ENCODE measurements at places on chromosomes 4 and X. TPM values are rescaled to one million over a fixed set of nuclear protein-coding genes. Genes with fewer than 3 reads are reported as not detected.

DNA sequence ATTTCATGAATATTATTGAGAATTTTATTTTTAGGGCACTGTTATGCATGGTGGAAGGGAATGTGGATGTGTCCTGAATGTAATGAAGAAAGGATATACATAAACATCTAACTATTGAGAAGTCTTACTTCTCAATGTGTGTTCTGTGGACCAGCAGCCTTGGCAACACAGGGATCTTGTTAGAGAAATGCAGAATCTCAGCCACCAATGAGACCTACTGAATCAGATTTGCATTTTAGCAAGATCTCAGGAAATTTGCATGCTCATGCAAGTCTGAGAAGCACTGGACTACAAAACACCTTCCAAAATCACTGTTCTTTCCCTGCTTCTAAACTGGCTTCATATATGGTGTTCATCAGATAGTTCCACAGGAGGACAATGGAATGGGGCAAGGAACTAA is 139.7 kb upstream of the WDFY3 start:
- H3K4me1 ChIP-seq, result no peaks in the 10 kb centered on the region
- no peaks in the 10 kb centered on the region for H3K27me3 ChIP-seq
- no peak for DNase-seq
- H3K4me3 ChIP-seq, result no peak overlapping the region

DNA sequence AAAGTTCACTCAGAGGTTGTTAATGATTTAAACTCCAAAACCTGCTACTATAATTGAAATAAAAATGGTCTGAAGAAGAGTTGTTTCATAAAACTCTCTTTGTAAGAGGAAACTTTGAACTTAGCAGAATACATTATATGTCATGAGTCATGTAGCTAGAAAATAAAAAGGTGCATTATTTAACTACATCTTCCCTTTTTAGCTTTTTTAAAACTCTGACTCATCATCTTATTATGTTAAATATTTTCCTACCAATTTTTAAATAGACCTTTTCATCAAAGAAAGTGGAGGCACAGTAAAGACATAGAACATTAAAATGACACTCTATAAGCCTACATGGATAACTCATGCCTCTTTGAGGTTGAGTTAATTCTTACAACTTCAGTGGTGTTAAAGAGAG is 1.2 kb upstream of the ZNF827 start:
- no peak for DNase-seq
- no peaks in the 10 kb centered on the region for H3K36me3 ChIP-seq
- H3K27ac ChIP-seq, result no peak overlapping the region
- H3K4me3 ChIP-seq, result no peak overlapping the region
- peaks cover 12% of the 10 kb centered on the region for H3K4me1 ChIP-seq

GRCh38 chr4:48668254-48669017 is 111.6 kb downstream of the FRYL start:
- no peaks in the 10 kb centered on the region for H3K36me3 ChIP-seq
- no peak overlapping the region for H3K4me3 ChIP-seq
- no peaks in the 10 kb centered on the region for H3K27me3 ChIP-seq
- H3K4me1 ChIP-seq, result peaks cover 2% of the 10 kb centered on the region

The NEUROG2 gene
- total RNA-seq, result not detected

The GLRA2 gene
- not detected for total RNA-seq

DNA sequence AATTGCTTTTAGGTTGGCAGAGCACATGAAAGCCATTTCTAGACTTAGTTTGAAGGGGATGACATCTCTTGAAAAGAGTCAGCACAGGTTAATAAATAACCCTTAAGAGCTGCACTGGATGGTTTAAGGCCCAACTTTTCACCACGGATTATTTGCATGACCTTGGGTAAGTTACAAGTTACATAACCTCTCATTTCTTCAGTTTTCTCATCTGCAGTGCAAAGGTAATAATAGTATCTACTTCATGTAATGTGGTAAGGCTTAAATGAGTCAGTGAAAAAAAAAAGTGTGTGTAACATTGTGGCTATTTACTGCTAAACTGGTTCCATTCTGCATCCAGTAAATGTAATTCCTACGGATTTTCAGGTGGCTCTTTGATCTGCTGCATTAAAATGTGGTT is 715.8 kb downstream of the CCSER1 start:
- no peaks in the 10 kb centered on the region for H3K27me3 ChIP-seq
- no peak for DNase-seq
- H3K36me3 ChIP-seq, result no peaks in the 10 kb centered on the region
- H3K4me1 ChIP-seq, result no peaks in the 10 kb centered on the region

DNA sequence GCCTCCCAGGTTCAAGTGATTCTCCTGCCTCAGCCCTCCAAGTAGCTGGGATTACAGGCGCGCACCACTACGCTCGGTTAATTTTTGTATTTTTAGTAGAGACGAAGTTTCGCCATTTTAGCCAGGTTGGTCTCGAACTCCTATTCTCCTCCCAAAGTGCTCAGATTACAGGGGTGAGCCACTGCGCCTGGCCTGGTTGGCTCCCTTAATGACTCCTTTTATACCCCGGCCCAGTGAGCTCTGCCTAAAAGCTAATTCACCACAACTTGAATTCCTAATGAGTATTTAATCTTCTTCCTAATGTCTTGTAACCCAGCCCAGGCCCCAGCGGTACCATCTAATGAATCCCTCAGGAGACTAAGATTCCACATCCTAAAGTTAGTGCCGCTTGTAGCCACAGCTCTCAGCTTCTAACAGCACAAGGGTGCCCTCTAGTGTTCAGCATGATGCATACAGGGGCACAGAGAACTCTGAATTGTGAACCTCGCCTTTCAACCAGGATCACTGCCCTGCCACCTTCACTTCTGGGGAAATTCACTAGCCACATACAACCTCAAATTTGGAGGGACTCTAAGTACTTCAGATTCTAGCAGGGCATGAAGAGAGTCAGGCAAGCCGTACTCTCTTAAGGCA is 89.5 kb downstream of the OR13H1 start:
- H3K36me3 ChIP-seq, result no peaks in the 10 kb centered on the region
- H3K4me1 ChIP-seq, result no peaks in the 10 kb centered on the region
- DNase-seq, result peak; percentile 65
- no peaks in the 10 kb centered on the region for H3K27me3 ChIP-seq
- no peak overlapping the region for H3K27ac ChIP-seq

The SPON2 gene
- total RNA-seq, result 14.0 TPM

- DNase-seq, result no peak
- H3K4me1 ChIP-seq, result no peaks in the 10 kb centered on the region
- H3K36me3 ChIP-seq, result no peaks in the 10 kb centered on the region
- H3K27ac ChIP-seq, result no peak overlapping the region
- H3K27me3 ChIP-seq, result no peaks in the 10 kb centered on the region
These were observed 440.0 kb upstream of the IGFBP7 start for GRCh38 chr4:57550198-57550597.

The MTHFD2L gene
- not detected for total RNA-seq

- H3K36me3 ChIP-seq, result no peaks in the 10 kb centered on the region
- no peaks in the 10 kb centered on the region for H3K4me1 ChIP-seq
- no peak overlapping the region for H3K4me3 ChIP-seq
- H3K27me3 ChIP-seq, result no peaks in the 10 kb centered on the region
- no peak for DNase-seq
These were observed 58.8 kb upstream of the TRPC3 start for GRCh38 chr4:122010610-122011009.

The SPANXA1 gene
- not detected for total RNA-seq

The TRPC3 gene
- 1.1 TPM for total RNA-seq

DNA sequence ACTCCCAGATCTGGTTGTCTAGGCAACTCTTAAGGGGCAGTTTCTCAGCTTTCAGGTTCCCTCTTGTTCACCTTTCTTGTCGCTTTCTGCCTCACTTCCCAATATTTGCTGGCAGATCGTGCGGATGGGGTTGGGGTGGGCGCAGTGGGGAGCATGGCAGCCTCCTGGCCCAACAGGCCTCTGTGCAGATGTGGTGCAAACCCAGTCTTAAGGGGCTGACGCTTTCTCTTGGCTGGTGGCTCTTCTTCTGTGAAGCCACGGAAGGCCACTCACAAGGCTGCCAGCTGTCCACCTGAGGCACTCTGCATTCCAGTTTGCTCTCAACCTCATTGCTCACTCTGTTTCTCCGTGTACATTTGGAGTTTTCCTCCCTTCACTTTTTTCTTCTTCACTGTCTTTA is 61.7 kb downstream of the NBDY start:
- H3K4me3 ChIP-seq, result no peak overlapping the region
- DNase-seq, result no peak
- H3K27ac ChIP-seq, result no peak overlapping the region
- no peaks in the 10 kb centered on the region for H3K36me3 ChIP-seq
- no peaks in the 10 kb centered on the region for H3K4me1 ChIP-seq
- H3K27me3 ChIP-seq, result no peaks in the 10 kb centered on the region
